ENCODE measurements at places on chromosomes 12 and 14.

DNA sequence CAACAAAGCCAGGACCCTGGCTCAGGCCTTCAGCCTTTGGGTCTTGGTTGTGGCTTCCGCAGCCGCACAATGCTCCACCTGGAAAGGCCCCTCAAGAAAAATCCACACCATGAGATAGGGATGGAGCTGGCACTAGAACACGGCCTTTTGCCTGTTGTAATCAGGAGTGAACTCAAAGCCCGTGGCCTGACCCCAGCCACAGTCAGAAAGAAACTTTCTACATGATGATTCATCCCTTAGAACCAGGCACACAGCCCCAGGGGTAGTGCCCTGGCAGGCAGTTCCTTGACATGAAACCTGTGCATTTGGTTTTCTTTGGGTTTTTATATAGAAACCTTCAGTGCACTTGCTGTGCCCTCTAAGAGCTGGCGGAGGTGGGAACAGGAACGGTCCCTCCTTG lies 5.1 kb downstream of the CLMN start:
- no peak for DNase-seq

DNA sequence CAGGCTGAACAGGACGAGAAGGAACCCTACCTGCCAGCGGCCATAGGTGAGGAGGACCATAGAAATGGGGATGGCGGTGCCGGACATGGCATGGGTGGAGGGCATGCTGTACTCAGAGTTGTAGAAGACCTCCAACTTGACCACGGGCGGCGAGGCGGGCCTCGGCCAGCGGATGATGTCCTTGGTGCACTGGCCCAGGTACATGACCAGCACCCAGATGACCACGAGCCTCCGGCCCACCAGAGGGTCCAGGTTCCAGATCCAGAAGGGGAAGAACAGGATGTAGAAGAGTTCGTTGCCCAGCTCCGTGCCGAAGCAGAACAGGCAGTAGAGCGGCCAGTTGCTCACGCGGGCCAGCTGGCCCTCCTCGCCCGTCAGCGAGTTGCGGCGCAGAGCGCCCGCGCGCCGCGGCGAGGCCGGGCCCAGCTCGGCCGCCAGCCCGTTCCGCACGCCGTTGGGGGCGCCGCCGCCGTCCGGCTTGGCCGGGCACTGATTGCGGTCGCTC lies 582 bp downstream of the SGPP1 start:
- peak; percentile 63 for DNase-seq

- no peak for DNase-seq
Measured at GRCh38 chr14:39091716-39092115, 11.3 kb downstream of the SEC23A start.

DNA sequence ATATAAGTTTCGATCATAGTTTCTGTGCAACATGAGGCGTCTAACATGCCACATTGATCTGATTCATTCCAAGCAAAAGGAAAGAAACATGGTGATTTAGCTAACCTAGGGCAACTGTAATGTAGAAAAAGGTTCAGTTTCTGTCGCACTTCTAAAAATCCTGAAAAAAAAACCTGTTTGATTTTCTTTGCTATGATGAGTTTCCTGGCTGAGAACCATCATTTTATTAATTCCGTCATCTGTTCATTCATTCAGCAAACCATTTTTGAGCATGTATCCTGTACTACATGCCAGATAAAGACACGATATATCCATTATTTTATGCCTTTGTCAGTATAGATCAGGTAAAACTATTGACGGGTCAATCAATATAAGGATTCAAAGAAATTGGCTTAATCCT lies 932.6 kb downstream of the GALC start:
- DNase-seq, result no peak

DNA sequence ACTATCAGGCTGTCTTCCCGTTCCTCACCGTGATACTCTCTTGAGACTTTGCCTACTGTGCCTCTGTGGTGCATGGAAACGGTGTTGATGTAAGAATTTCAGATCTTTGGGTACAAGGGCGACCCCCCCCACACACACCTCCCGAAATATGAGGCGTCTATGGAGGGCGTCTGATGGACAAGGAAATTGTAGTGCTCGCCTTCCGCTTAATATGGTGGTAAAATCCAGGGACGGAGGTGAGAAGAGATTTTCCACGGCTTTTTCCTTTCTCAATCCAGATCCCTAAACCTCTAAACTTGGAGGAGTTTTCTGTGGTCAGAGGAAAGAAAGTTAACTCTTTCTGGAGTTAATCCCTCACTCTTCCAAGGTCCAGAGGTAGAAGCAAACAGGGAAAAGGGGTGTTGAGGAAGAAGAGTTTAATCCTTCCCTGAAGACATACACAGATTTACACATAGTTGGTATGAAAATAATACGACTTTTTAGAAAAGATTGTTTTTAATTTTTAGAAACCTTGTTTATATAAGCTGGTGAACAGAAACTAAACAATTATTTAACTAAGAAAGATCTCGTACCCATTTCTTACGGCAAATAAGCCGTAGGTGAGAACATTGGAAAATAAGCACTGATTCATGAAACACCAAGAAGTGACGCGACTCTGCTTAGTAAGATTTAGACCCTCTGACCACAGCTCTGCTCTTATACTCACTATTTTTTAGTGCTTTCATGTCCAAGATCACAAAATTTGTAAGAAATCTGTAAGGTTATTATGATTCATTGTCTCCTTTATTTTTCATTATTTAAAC lies 23.1 kb upstream of the RNASE12 start:
- DNase-seq, result no peak

DNA sequence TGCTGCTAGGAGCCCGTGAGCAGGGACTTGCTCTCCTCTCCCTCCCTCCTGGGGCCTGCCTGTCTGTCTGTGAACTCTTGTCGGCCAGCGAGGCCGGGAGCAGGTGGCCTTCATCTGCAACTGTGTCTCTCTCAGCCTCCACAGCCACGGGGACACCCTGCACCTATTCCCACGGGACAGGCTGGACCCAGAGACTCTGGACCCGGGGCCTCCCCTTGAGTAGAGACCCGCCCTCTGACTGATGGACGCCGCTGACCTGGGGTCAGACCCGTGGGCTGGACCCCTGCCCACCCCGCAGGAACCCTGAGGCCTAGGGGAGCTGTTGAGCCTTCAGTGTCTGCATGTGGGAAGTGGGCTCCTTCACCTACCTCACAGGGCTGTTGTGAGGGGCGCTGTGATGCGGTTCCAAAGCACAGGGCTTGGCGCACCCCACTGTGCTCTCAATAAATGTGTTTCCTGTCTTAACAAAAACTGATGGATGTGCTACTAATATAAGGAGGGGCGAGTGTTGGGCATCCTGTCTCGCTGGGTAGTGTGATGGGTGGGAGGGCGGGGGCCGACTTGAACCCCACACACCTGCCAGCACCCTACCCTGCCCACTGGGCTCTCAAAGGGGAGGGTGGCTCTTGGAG lies 34.8 kb downstream of the MEG3 start:
- no peak for DNase-seq

GRCh38 chr12:28079539-28079938 lies 107.0 kb upstream of the PTHLH start:
- no peak for DNase-seq

GRCh38 chr14:89624500-89625156 lies 207.6 kb upstream of the FOXN3 start:
- no peak for DNase-seq

DNA sequence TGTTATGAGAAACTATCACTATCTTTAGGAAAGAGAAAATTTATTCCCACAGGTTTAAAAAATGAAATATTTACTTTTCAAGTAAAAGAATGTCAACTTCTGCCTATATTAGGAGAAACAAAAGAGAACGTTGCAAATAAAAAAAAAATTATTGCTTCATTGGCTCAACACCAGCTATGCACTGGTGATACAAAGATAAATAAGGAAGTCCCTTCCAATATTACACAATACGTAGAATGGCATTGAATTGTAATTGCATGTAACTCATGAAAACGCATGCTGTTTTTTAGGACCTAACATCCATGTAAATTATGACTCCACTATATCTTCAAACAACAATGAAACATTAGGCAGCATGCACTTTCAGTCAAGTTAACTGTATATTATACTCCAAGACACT lies 56.4 kb upstream of the RERGL start:
- no peak for DNase-seq

- DNase-seq, result no peak
Measured at GRCh38 chr12:111196532-111196931, 172.4 kb downstream of the PHETA1 start.

DNA sequence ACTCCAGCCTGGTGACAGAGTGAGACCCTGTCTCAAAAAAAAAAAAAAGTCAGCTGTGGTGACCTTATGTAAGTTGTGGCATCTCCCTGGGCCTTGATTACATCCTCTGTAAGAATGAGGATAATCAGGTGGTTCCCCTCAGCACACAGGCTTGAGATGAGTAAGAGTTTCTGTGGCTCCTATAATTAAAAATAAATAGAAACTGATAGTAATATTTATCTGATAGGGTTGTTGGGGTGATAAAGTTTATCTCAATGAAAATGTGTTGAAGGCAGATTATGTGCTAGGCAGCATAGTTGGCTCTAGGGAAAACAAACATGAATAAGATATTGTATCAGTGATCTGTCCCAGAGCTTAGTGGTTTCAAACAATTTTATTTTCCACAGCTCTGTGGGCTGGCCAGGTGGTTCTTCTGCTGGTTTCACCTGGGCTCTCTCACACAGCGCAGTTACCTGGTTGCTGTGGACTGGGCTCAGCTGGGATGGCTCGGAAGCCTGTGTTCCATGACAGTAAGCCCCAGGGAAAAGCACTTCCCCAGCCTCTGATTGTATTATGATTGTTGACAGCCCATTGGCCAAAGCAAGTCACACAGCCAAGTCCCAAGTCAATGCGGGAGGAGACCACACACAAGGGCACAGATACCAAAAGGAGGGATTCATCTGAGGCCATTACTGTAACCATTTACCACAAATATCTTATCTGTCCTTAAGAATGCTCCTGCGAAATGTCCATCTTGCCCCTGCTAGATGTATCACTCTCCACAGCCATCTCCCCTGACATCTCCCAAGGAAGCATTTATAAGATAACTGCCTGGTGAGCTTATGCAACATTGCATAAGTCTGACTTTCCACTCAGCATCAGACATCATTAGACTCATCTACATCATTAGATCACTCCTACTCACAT lies 151.7 kb downstream of the NUAK1 start:
- no peak for DNase-seq

DNA sequence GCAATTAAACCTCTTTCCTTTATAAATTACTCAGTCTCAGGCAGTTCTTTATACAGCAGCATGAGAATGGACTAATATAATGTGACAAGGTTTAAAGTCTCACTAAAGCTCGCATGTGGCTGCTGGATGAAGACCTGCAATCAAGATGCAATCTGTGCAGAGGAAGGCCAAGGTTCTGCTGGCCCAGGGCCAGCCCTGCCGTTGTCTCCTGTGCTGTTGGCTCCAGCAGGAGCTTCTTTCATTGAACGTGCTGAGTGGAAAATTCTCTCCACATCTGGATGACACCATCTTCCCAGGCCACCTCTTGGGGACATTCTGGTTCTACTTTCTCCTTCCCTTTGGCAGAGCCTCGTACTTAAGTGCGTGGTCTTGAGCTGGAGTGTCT lies 742.2 kb downstream of the VRK1 start:
- no peak for DNase-seq

- DNase-seq, result no peak
Measured at GRCh38 chr14:29712601-29713000, 215.0 kb downstream of the PRKD1 start.

DNA sequence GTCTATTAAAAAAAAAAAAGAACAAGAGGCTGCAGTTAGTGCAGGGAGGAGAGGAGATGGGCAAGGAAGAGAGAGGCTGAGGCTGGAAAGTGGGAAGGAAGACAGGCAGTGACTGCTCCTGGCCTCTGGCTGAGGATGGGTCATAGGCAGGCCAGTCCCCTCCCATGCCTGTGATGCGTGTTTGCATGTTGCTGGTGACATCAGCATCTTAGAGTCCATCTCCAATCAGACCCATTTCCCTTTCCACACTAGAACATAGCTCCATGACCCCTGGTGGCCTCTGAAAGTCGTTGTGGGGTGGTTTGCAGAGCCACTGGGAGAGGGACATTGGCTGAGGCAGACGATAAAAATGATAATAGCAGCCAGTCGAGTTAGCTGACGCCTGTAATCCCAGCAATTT lies 132.9 kb downstream of the PTPN11 start:
- no peak for DNase-seq

DNA sequence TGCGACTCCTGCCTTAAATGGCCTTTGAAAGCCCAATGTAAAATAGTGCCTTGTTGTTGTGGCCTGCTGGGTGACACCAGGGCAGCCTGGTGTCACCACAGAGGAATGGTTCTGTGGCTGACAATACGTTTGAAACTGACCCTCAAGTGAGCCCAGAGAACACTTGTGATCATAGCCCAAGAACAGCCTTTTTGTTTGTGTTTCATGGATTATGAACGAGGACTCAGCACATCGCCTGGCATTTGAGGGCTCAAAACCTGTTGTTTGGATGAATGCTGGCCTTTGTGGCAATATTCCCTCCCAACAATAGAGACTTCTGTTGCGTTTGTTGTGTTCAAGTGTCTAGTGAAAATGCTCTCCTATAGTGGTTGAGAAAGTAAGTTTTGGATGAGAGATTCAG lies 48.5 kb downstream of the TSPAN9 start:
- DNase-seq, result no peak

DNA sequence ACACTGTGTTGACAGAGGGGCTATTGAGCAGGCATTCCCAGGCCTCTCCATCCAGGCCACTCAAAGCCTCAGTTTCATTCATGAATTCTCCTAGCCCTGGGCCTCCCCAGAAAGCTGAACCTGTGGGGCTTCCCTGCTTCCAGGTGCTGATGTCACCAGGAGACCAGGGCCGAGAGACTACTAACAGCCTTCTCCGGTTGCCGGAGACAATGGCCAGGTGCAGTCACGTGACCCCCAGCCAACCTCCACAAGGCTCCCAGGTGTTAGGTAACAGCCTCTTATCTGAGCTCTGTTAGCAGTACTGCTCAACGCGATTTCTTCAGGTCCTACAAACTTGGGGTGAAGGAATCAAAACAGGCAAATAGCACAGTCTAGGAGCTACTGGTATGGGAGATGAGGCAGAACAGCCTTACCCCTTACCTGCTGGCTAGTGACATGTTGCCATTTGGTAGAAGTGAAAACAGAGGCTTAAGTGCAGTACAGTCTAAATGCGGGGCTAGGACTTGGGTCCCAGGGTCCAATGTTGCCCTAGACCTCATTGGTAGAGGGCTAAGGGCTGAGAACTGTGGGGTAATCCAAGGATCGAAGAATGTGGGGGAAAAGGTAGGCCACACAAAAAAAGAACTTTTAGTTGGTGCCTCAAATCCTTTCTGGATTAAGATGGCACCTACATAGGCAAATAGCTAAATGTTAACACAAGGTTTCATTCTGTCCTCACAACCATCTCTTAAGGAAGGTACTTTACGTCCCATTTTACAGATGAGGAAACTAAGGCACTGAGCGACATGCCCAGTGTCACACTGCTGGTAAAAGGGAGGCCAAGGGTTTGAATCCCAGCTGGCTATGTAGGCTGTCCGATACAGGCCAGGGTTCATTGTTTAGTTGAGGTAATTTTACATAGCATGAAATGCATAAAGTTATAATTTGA lies 3.8 kb downstream of the CCDC88C start:
- no peak for DNase-seq

GRCh38 chr12:68978678-68979077 lies 45.7 kb upstream of the CPM start:
- no peak for DNase-seq

DNA sequence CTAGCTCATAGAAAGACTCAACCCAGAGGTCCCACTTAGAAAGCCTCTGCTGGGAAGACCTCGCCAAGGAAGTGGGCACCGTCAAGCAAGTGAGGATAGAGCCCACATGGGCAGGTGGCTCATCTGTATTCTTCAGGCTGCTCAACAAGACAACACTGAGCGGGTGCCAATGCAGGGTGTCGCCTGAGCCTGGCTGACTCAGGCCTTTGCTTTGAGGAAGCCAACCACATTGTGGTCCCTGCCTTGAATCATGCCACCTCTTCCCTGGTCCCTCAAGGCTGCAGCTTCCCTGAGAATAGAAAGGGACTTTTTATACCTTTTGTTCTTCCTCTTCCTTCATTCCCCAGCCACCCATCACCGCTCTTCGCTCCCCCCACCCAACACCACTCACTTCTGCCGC lies 2.1 kb upstream of the RNASE13 start:
- no peak for DNase-seq
